HS-5 (cell line): ENCODE measurements at places on chromosomes 2 and 18.

DNA sequence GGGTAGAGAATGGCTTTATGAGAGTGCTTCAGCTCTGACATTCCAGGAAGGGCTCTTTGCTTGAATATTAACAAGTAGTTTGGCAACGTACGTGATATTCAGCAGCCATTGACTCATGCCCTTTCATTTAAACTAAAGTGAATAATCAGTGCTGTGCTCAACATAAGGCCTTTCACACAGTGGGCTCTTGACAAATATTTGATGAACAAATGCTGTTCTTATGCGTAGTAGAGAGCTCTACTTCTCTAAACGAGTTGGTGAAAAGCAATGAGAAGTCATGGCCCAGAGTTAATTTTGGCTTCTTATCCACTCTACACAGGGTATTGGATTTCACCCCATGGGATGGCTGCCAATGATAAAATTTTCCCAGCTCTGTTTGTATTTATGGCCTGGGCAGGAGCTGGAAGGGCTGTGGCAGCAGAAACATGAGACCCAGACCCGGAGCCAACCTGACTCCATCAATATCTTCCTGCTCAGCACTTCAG is 338.9 kb downstream of the CCDC85A start:
- no peak for DNase-seq

DNA sequence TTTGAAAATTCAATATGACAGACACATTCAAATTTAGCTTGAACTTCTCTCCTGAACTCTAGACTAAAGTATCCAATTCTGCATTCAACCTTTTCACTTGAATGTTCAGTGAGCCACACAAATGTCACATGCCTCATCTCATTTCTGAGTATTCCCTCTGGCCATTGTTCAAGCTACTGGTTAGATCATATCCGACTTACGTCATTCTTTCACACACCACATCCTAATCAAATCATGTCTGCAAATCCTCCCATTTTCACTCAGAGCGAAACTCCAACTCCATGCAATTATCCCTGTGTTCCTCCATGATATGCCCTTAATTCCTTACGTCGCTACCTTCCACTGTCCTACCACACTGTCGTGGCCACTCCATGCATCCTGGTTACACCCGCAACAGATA is 425.1 kb downstream of the CBLN2 start:
- DNase-seq: no peak

DNA sequence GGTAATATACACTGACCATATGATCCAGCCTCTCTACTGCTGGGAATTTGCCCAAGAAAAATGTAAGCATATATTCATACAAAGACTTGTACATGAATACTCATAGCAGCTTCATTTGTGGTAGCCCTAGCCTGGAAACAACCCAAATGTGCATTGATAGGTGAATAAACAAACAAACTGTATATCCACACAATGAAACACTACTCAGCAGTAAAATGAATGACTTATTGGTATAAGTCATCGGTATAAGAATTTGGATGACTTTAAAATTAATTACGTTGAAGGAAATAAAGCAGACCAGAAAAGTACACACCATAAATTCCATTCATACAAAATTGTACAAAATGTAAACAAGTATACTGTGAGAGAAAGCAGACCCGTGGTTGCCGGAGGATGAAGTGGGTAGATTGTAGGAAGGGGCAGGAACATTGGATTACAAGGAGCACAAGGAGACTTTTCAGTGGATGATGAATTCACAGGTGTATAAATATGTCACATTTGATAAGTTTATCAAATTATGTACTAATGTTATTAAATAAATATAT is 376.7 kb downstream of the TDRD15 start:
- no peak for DNase-seq

DNA sequence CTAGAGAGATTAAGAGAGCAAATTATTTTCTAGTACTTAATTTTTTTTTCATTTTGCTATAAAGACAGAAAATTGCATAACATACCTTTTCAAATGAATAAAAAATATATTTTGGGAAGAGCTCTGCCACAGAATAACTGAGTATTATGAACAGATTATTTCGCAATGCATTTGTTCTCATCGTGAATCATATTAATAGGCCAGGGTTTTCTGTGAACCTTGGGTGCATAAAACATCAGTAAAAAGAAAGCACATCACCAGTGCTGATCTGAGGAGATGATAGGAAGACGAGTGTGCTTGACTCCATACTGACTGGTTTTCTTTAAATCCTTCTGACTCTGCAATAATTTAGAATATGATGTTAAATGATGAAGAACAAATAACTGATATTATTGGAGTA is 409.1 kb downstream of the CPS1 start:
- DNase-seq: no peak

DNA sequence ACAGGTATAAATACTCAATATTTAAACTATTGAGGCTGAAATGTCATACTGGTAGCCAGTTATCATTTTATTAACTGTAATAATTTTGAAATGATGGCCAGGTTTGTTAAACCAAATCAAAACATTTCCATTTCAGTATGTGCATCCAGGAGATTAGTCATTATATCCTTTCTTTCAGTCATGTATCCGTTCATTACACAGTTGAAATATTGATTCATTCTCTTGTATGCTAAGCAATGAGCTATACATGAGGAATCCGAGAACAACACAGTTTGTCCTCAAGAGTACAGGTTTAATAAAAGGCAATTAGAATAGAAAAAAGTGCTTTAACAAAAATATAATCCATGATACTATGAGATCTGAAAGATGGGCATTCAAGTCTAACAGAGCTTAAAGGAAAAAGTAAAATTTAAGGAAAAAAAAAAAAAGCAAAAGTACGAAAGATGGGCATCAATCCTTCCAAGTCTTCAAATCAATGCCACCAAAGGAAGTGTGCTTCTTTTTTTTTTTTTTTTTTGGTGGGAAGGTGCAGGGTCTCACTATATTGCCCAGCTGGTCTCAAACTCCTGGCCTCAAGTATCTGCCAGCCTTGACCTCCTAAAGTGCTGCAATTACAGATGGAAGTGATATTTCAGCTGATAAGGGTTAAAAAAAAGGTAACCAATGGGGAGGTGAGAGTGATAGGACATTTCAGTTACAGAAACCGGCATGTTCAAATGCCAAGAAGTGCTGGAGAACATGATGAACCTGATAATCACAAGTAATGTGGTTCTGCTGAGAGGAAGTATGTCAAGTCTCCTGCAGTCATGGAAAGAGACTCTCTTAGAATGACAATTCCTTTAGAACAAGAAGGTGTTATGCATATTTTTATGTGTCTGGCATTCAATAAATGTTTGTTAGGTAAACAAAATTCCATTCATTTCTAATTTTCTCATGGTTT is 35.8 kb downstream of the PUM2 start:
- no peak for DNase-seq

- DNase-seq: no peak
Observed at GRCh38 chr2:140117386-140117785, 1337.2 kb upstream of the NXPH2 start.

GRCh38 chr2:171406044-171406443 is 27.7 kb downstream of the METTL8 start:
- no peak for DNase-seq

DNA sequence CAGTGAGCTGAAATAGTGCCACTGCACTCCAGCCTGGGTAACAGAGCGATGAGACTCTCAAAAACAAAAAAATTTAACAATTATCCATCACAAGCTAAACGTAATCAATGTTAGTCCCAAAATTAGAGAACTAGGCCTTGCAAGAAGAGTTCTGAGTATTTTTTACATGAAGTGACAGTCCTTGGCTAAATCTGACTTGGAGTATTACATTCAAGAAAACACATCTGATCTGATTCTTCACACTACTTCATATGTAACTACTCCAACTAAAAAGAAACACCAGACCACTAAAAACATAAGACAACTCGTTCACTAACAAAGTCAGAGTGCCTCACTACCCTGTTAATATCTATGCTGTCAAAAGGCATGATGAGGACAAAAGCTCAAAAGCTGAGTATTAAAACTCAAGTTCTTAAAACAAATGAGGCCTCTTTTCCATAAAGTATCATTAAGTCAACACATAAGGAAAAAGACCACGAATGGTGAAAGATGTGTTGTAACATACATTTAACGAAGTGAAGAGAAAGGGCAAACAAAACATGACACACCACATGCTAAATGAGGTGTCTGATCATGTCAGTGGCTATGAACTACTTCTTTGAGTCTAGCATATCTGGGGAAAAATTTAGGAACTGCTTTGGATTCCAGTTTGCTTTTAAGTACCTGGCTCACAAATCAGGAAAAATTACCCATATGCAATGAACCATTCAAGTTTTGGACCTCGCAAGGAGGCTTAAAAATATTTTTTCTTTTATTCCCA is 42.4 kb downstream of the TRIP12 start:
- DNase-seq: no peak

- no peak for DNase-seq
Observed at GRCh38 chr2:239193401-239193811, 207.4 kb downstream of the HDAC4 start.
